ENCODE measurements at places on chromosomes 2 and 18.

DNA sequence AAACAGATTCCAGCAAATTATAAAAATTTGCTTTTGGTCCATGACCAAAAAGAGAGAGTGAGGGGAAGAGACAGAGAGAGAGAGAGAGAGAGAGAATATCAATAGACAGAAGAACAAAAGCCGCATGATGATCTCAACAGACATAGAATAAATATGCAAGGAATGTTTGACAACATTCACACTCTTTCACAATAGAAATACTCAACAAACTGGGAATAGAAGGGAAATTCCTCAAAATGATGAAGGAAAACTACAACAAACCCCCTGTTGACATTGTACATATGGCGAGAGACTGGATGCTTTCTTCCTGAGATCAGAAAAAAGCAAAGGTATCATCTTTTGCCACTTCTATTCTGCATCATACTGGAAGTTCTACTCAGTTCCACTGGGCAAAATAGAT is 309.7 kb downstream of the RAD51AP2 start:
- no peak for DNase-seq

GRCh38 chr2:17709897-17710296 is 43.7 kb downstream of the SMC6 start:
- no peak for DNase-seq

DNA sequence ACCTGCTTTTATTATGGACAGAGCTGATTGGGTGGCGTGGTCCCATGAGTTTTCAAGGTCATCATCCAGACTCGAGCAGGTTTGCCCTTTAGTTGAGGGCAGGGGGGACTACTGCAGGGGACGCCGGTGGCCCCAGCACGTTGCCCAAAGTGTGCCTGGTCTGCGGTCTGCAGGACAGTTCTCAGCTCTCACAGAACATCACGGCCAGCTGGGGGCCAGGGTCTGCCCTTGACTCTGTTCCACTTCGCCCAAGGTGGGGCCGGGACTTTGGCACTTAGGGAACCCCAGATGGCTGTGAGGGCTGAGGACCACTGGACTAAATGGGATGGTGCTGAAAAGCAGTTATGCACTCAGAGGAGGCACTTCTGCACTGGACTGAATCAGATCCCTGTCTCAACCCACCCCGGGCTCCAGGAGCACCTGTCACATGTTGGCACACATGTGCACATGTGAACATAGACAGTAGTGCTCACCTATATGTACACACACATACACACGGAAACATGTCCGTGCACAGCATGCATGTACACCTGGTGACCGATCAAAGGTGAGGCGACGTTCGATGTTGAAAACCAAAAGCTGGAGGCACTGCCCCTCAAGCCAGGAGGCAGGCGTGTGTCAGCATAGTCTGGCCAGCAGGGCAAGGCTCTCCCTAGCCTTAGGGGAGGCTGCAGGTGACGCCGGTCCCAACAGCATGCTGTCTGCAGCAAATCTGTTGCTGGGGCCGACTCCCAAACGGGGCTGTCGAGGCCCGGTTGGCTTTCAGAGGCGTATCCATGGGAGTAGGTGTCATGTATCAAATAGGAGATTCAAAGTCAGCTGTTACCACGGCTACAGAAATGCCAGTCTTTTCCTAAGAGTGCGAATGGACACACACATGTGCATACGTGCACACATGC is 10.2 kb downstream of the ANO7 start:
- no peak for DNase-seq

DNA sequence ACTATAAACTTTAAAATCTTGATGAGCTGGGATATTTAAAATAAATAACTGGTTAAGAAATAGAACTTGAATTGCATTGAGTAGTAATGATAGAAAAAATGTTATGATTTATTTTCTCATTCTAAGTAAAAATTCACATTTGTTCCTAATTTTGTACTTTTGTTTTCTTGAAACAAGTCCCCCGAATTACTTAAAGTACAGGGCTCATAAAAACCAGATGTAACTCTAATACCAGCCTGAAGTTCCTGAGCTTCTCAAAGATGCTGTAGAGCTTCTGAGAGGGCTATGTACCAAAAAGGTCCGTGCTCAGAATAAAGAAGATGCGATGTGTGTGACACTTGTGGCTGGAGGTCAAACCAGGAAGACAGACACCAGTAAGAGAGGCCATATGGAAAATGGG is 116.1 kb upstream of the TACR1 start:
- DNase-seq, result no peak

DNA sequence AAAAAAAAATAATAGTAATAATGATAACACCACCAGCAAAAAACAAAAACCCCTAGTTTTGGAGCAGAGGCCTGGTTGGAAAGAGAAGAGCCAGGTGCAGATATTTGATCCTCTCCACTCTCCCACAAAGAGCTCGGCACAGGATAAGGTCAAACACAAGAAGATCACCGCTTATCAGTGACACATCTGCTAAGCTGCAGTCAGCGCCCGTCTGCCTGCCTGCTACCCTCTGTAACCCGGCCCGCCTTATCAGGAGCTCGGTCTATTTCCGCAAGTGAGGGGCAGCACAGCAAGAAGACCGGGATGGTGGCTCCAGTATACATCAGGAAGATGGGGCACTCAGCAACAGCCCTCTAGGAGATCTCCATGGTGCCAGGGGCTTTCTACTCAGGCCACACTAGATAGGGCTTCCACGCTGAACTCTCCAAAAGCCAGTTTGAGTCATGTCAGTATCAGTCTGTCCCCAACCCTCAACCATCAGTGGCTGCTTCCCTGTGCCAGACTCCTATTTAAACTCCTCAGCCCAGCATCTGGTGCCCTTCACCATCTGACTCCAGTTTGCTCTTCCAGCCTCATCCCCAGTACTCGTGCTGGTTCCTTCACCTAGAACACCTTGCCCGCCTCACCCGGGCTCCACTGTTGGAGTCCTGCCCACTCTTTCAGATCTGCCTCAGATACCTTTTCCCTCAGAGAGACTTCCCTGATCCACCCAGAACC is 67.3 kb upstream of the PPP1CB start:
- no peak for DNase-seq

DNA sequence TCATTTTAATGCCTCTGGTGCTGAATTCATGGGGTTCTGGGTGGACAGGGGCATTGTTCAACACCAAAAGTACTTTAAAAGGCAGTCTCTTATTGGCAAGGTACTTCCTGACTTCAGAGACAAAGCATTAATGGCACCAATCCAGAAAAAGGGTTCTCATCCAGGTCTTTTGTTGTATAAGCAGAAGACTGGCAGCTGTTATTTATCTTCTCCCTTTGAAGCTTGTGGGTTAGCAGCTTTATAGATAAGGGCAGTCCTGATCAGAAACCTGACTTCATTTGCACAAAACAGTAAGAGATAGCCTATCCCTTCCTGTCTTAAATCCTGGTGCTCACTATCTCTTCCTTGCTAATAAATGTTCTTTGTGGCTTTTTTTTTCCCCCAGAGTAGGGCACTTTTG is 68.8 kb downstream of the VPS54 start:
- DNase-seq, result no peak

- DNase-seq, result no peak
These were observed 86.9 kb upstream of the LMAN1 start for GRCh38 chr18:59446012-59446411.

GRCh38 chr2:135004005-135004746 is 43.1 kb downstream of the MAP3K19 start:
- peak; percentile 64 for DNase-seq

- DNase-seq, result no peak
These were observed 97.3 kb downstream of the ANKRD12 start for GRCh38 chr18:9233771-9234440.

GRCh38 chr18:6633310-6633709 is 96.2 kb upstream of the ARHGAP28 start:
- DNase-seq, result no peak

GRCh38 chr2:12124790-12125189 is 378.4 kb downstream of the LPIN1 start:
- DNase-seq, result no peak

DNA sequence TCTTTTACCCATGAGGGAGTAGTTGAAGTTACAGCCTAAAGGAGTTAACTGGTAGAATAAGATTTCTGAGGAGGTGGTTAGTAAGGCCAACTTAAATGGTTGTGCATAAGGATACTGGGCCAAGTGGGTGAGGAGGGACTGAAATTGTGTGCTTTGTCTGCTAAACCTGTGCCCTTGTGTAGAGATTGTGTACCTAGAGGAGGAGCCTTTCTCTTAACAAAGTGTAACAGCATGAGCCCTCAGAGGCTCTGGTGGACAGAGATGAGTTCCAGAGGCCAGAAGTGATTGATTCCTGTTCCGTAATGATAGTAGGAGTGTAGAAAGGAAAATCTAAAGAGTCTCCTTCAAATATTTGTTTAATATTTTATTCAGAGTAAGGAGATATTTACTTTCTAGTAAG is 42.9 kb downstream of the OTX1 start:
- no peak for DNase-seq

DNA sequence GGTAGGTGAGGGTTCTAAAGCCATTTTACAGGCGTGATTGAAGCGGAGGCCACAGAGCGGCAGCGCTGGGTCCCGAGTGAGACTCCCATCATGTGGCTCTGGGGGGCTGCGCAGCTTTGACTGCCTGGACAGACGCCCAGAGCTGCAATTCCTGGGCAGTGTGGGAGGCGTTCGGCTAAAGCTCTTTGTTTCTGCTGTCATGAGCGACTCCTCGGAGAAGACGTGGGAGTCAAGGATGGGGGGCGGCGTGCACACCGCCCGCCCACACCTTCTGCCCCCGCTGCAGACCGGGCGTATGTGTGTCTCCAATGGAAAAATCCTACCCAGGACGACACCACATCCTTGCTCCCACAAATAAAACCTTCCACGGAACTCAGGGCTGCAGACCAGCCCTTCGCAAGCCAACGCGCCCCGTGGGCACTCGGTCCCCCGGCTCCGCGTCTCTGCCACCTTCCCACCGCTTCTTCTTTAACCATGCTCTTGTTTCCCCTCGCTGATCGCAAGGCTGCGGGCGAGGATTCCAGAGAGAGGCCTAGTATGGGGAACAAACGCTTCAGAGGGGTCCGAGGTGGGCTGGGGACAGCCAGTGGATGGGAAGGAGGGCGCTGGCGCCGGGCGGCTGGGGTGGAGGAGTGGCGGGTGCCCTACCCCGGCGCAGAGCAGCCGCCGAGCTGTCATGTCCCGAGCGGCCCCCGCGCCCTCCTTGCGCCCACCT is 680 bp upstream of the LBH start:
- DNase-seq, result no peak

DNA sequence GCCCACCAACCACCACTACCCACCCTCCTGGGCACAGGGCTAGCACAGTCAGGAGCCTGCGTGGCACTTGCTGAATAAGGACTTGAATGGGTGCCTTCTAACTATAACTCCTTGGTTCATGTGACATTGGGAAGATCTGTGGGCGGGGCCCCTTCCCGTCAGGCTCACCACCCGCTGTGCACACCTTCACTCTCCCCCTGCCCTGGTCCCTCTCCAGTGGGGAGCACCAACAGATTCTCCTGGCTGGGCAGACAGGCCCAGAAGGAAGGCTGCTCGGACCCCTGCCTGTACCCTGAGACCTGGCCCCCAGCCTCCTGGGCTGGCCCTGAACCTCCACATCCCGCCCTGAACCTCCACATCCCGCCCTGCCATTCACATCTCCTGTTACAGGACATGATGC is 33.4 kb upstream of the POMC start:
- DNase-seq, result no peak

DNA sequence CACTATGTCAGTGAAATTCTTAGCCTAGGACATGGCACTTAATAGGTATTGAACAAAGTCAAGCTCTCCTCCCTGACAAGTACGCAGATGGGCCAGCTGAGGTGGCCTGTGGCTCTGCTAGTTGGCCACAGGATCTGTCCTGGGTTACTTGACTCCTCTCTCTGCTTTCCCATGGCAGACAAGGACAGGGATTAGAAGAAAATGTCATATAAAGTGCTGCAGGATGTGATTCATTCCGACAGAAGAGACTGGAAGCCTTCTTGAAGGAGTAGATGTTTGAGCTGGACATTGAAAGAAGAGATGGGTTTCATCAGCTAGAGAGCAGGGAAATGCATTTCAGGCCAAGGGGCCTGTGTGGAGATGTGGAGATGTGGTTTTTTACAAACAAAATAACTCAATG is 46.7 kb downstream of the SMAD7 start:
- no peak for DNase-seq

DNA sequence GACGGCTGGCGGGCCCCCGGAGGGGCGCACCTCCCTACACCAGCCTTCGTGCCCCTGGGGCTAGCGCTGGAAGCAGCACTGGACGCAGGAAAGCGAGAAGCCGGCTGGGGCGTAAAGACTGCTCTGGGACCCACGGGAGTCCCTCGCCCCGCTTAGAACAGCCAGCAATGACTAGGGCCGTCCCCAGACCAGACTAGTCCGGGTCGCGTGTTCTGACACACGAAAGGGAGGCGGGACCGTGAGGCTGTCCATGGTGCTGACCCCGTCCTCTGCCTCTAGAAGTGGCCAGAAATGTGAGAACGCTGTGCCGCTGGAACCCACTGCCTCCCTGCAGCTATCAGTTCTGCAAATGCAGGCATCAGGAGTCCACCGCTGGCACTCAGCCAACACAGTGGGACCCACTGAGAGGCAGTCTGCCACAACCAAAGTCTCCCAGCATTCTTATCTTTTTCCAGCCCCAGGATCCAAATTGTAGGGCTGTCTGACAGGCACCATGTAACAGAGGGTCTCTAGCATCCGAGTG is at the start of gene UCN:
Gene UCN (minus strand): TSS at position 87 of the 523 bp plus-strand sequence. CDS start 550 bp downstream, outside the sequence.
- no peak for DNase-seq

GRCh38 chr18:78998371-78999071 is 18.9 kb downstream of the SALL3 start:
- no peak for DNase-seq

- no peak for DNase-seq
These were observed 28.0 kb downstream of the ST6GAL2 start for GRCh38 chr2:106857882-106858478.

DNA sequence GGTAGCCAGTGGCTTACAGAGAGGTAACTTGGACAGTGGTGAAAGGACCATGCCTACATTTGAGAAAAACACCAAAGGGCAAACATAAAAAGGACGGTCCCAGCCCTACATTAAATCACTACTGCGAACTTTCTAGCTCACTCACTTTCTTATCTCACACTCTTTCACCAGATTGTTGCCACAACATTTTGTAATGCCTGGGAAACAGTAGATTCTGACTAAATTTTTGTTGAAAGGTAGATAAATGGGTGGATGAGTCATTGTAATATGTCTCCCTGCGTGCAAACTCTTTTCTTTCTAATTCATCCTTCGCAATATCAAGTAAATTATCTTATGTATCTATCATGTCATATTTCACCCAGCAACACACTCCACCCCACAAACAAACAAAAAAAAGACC is 192.2 kb downstream of the IRS1 start:
- no peak for DNase-seq

GRCh38 chr2:18439716-18440115 is 120.7 kb downstream of the RDH14 start:
- DNase-seq, result no peak

GRCh38 chr18:48151421-48152065 is 221.1 kb upstream of the SMAD2 start:
- DNase-seq, result no peak

GRCh38 chr2:8316356-8316755 is 365.5 kb upstream of the ID2 start:
- no peak for DNase-seq

GRCh38 chr2:210318486-210318885 is 3.5 kb upstream of the MYL1 start:
- no peak for DNase-seq
